ENCODE measurements at places on chromosomes 16 and 17.

DNA sequence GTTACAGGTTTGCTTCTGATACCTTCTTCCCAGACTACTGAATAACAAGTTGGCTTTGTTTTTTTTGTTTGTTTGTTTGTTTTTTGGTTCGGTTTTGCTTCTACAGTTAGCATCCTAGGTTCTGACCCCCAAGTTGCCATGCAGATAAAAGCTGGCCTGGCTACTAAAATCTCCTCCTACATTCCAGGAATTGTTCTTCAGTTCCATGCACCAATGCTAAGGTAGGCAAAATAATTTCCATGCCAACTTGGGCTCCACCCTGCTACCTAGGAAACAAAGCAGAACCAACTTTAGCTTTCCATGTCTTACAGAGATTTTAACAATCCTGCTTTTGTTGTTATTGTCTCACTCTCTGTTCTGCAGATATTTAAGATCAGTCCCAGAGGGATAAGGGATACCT is 495.5 kb upstream of the SOX9 start:
- no peak for DNase-seq

GRCh38 chr17:69763503-69763902 is 311.5 kb upstream of the KCNJ16 start:
- no peak for DNase-seq

GRCh38 chr16:85582229-85582991 is 30.7 kb upstream of the GSE1 start:
- no peak for DNase-seq

DNA sequence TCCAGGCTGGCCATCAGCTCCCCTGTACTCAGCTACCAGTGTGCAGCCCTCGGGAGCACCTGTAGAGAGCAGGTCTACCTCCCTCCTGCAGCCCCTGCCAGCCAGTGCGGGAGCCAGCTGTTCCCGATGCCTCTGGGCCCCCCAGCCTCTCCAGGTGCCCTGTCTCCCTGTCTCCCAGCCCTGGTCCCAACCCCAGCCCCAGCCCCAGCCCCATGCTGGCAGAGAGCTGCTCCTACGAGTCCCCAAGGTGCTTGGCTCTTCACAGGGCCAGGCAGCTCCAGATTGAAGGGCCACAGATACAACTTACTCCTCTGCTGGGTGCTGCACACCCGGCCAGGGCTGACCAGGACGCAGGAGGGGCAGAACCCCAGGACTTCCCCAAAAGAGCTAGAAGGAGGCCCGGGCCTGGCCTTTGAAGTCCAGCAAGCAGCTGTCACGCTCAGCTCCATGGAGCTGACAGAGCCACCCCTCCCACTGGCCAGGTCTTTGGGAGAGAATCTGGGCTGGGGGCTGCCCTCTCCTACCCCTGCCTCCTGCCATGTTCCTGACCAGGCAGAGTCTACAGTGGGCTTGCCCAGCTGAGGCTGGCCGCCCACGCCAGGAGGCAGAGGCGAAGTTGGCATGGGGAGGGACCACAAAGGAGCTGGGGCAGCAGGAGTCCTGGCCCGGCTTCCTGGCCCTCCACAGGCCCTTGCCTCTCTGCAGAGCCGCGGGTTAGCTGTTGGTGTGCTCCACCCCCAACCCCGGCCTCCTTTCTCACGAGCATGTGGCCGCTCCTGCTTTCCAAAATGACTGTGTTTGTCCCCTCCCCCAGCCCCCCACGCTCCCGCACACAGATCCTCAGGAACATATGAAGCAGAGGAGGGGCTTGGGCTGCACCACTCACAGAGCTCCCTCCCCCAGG is 9.5 kb upstream of the ADAM11 start:
- no peak for DNase-seq

DNA sequence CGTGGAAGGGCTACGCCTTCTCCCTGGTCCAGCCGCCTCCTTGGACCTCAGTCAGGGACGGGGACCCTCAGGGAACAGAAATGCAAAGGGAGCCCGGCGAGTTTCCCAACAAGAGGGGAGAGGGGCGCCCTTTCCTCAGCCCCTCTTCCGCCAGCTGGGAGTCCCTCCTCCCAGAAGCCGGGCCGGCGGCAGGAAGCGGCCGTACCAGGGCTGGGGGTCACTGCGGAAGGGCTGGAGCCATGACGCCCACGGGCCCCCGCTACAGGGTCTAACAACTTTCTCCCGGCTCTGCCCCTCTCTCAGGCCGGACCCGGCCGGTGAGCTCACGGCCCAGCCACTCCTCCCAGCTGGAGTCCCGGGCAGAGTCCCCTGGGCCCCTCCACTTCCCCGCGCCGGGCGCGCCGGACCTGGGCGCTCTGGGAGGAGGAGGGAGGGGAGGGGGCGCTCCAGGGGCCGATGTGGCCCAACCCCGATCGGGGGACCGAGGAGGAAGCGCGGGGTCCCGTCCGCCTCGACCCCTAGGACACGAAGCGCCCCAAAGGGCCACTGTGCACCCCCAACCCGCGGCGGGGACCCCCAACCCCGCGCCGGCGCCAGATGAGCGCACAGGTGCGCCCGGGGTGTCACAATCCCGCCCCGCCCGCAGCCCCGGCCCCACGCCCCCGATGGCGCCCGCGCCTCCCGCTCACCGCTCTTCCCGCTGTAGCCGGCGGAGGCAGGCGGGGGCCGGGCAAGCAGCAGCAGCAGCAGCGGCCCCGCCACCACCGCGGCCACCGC is 578 bp downstream of the PGAP6 start:
- no peak for DNase-seq

GRCh38 chr16:28990375-28991040 is 5.7 kb downstream of the LAT start:
- DNase-seq, result no peak

DNA sequence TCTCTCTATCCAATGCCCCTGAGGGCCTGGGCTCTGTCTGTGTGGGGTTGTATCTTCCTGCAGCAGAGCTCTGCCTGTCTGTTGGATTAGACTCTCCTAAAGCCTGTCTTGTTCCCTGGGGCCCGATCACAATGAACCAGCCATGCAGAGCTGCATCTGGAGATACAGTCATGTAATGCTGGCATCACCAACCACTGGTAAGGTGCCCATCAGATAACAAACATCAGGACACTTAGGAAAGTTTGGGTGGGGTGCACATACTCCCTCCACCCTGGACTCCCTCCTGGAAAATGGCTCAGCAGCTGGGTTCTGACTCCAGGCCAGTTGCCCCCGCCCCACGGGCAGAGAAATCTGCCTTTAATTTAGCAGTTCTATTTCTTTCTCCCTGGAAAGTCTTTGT is 61.3 kb upstream of the BRD7 start:
- DNase-seq, result no peak

DNA sequence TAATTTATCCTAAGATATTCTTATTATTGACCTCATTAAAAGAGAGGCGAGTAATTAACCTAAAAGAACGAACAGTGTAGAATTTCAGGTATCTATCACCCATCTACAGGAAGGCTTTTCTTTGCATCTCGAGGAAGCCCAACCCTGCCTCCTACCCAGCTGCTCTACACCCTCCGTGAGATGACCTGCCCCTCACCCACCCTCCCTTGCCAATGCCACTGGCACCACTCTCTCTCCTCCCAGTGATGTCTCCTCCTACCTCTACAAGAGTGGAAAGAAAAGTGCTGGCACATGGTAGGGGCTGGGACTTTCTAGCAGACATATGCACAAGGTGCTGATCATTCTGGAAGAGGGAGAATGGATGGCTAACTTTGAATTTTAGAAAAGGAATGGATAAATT is 22.9 kb upstream of the FOXJ1 start:
- no peak for DNase-seq

DNA sequence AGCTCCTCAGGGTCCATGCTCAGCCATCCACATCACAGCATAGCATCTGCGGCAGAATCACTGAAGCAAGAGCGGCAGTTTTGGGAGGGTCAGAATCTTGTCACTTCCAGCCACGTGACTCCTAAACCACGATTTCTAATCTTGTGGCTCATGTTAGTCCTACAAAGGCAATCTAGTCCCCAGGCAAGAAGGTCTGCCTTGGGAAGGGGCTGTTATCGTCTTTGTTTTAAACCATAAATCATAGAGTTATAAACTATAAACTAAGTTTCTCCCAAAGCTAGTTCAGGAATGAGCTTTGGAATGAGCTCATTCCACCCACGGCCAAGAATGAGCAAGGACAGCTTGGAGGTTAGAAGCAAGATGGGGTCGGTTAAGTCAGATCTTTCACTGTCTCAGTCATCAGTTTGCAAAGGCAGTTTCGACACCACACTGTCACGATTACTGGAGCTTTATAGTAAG is 20.8 kb upstream of the DNAH17 start:
- no peak for DNase-seq

- DNase-seq, result no peak
Observed at GRCh38 chr17:73748508-73748907, 104.3 kb upstream of the SDK2 start.

DNA sequence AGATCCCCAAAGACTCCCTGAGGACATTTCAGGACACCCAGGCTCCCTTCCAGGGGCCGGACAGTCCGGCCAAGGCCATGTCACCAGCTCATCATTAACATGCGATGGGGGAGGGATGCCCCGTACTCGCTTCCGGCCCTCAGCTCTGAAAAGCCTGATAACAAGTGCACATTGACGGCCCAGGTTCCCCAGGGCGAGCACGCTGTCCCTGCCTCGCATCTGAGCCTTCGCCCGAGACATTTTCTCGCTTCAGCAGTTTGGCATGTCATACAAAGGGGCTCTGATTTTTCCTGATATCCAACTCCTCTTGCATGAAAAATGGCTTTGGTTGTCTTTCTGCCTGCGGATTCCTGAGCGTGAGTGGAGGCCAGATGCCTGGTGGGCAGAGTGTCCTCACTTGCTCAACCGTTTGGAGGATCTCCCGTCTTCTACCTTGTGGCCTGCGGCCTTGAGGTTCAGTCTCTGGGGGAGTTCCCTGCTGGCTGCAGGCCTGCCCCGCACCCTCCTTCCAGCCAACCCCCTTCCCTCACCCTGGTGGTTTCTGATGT is 14.1 kb downstream of the CACNG4 start:
- no peak for DNase-seq

- peak; percentile 90 for DNase-seq
Observed at GRCh38 chr17:35433075-35433894, 985 bp upstream of the SLFN12 start.

GRCh38 chr17:80071116-80071841 is 30.1 kb upstream of the GAA start:
- DNase-seq, result no peak

DNA sequence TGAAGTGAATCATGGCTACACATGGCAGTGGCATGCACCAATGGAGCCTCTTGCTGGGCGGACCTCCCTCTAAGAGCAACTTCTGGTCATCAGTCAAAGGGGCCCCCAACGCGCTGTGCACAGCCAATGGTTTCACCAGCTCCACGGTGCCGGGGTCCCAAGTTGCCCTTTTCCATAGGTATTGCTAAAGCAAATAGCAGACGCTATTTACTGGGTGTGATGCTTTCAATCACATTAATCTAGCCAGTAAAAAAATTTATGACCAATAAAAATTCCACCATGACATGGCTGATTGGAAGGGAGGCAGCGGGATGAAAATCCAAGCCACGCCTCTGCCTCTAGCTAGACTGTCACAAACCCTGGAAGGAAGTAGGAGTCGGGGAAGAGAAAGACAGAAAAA is 680.3 kb upstream of the SOX9 start:
- DNase-seq, result no peak

DNA sequence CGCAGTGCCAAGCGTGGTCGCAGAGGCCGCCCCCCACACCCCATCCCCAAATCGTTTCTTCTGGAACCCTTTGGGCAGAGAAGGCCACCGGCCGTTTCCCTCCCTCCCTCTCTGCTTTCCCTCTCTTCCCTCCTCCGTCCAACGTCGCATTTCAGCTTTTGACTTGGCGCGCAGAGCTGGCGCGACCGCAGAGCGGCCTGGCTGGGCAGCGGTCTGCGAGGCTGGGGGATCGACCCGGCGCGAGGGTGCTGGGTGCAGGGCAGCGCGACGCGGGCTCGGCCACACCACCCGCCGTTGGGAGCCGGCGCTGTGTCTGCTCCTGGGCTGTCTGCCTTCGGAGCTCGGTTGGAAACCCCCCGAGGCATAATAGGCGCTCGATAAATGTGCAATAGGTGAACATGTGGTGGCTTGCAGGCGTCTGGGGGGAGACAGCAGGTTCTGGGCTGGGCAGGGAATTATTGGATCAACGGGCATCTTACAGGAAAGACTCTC is 2.8 kb upstream of the NTN3 start:
- DNase-seq, result no peak

- peak; percentile 74 for DNase-seq
Observed at GRCh38 chr16:27346819-27347218, 33.0 kb downstream of the IL4R start.

GRCh38 chr17:40791111-40791510 is 8.6 kb downstream of the KRT28 start:
- no peak for DNase-seq

- no peak for DNase-seq
Observed at GRCh38 chr16:29836623-29837022, 16.4 kb downstream of the MVP start.

- DNase-seq, result no peak
Observed at GRCh38 chr17:40344421-40345160, 19.9 kb downstream of the GJD3 start.

GRCh38 chr16:47392081-47392480 is 68.8 kb downstream of the ITFG1 start:
- peak; percentile 87 for DNase-seq

DNA sequence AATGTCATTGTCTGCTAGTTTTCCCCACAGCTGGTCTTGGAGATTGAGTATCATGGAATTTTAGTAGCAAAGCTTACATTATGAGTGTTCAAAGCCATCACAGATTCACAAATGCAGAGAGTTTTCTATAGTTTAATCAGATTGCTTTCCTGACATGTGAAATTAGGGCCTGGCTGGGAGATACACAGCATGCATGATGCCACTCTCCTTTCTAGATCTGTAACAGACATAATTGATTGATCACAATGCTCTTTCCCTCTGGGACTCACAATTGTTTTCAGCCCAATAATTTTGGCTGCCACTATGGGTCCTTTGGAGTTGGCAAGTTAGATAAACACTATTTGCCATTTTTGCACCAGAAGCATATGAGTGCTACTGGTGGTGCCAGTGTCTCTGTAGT is 132.5 kb downstream of the SPACA3 start:
- DNase-seq, result no peak

GRCh38 chr17:31582151-31582907 is 190.9 kb downstream of the RAB11FIP4 start:
- no peak for DNase-seq

DNA sequence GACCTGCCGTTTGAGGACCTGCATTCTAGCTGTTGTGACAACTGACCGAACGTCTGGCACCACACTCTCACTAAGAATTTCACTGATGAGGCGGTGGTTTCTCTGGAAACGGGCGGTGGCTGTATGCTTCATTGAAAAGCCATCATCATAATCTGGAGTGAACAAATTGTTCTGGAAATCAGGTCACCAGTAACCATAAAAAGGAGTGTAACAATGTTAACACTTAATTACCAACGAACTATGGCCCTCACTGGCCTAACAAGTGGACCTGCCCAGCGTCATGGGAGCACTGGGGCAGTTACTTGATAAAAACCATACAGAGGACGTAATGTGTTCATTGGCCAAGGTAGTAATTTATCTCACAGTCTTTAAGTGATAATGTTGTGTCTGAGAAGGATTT is 15.4 kb downstream of the SMARCE1 start:
- DNase-seq, result no peak

Measured in HL-60 (cell line).